Foreskin melanocyte (primary cell): ENCODE measurements at places on chromosomes 2 and 18.
A peak's percentile ranks its signal among the peaks of the same experiment; 100 is the strongest.

- no peak for DNase-seq
Measured at GRCh38 chr18:41331661-41332060, 623.4 kb upstream of the PIK3C3 start.

GRCh38 chr18:25335676-25336075, 16.3 kb downstream of the ZNF521 start:
- no peak for DNase-seq

DNA sequence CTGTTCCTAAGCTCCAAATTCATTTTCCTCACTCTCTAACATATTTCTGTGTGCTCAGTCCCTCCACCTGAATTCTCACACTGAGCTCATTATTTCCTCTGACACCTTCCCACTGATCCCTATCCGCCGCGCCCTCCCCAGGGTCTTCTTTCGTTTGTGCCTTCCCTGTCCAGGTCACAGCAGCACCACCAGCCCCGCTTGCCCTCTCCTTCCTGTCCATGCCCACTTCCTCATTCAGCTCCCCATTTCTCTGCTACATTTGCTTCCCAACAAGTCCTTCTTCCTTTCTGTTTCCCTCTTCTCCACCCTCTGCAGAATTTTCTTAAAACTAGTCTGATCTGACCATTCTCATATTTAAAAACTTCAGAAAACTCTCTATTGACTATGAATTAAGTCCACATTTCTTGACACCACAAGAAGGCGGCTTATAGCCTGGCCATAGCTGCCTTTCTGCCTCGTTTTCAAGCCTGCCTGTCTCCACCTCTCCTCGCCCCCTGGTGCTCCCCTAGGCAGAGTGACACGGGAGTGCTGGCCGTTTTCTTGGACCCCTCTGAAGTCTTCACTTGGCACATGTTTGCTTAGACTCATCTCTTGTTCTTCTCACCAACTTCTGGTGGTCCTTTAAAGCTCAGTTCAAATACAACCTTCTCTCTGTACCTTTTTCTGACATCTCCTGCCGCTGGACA, 138.7 kb upstream of the BOD1L2 start:
- no peak for DNase-seq

- peak; percentile 62 for DNase-seq
Measured at GRCh38 chr2:38215522-38215921, 139.6 kb upstream of the CYP1B1 start.

DNA sequence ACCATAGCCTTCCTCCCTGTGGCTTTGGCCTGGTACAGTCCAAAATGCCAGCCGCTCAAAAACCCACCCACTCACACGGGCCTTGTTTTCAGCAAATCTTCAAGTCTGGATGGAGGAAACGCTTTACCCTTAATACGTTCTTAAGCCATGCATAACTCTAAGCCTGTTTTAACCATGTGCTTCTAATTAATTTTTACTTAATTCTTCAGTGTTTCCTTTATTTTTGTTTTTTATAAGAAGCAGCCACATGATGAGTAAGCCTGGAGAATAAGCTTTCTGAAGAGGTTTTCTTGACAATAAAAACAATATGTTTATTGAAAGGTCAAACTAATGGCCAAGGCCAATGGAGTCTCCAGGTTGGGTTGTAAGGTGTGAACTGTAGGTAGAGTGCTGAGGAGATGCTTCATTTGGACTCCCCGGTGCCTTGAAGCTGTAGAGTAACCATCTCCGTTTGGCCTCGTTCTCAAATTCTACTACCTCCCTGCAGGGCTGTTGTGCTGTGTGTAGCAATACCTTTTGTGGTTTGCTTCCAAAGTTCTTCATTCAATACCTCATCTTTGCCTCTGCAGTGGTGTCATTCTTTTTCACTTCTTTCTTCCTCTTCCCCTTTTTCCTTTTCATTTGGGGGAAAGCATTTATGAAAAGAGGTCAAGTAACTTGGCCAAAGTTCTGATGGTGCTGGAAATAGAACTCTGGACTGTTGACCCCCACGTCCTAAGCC, 113.7 kb downstream of the PRKCE start:
- no peak for DNase-seq

GRCh38 chr18:46466234-46467160, 190.5 kb downstream of the LOXHD1 start:
- peak; percentile 6 for DNase-seq

- no peak for DNase-seq
Measured at GRCh38 chr18:47461406-47461948, 210.0 kb upstream of the SKOR2 start.

GRCh38 chr2:181904022-181904632, 12.6 kb downstream of the ITPRID2 start:
- DNase-seq = peak; percentile 43

- DNase-seq = no peak
Measured at GRCh38 chr2:76247006-76247405, 536.3 kb upstream of the GCFC2 start.

GRCh38 chr2:63792530-63792929, 49.2 kb upstream of the UGP2 start:
- peak; percentile 18 for DNase-seq

DNA sequence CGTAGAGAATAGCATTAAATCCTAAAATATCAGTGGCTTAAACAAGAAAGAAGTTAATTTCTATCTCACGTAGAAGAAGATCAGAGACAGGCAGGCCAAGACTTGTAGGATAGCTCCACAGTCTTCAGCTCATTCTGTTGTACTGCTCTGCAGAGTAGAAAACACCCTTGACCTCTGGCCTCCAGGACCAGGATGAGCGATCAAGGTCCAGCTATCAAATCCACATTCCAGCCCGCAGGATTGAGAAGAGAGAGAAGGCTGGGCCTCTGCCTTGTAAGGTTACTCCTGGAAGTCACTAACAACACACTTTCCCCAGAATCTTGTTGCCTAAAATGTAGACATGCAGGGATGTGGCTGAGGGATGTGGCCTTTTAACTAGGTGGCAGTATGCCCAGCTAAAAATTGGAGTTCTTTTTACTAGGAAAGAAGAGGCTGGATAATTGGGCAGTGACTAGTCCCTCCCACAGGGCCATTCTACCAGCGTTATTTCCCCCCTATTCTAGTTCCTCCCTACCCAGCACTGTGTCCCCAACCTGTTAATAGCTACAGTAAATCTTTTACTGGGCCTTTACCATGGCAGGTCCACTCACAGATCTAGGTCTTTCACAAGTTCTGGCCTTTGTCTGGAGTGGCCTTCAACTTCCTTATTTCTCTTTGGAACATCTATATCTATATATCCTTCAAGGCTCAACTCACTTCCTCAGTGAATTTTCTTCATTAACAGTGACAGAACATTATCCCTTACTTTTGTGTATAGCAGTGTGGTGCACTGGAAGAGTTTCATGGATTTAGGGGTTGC, 165.0 kb downstream of the DIS3L2 start:
- DNase-seq = no peak

GRCh38 chr2:24269265-24269664, 91.1 kb downstream of the ITSN2 start:
- peak; percentile 38 for DNase-seq

DNA sequence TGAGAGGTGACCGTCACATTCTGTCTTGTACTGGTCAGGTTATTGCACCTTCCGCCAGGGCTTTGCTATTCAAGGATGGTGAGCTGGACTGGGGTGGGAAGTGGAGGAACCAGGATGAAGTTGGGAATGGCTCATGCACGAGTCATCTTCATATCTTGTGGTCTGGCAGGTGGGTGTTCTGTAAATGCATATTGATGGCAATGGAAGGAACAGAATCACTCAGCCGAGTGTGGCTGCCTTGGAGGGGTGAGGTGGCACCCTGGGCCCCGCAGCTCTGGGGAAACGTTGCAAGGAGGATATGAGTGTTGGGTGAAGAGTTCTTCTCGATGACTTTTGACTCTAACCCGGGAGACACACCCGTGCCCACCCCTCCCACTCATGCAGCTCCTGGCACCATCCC, 1.2 kb downstream of the NEU2 start:
- no peak for DNase-seq

GRCh38 chr2:220393711-220394110, 766.3 kb downstream of the SLC4A3 start:
- DNase-seq = no peak

- no peak for DNase-seq
Measured at GRCh38 chr2:233153146-233153798, 93.1 kb downstream of the INPP5D start.

- DNase-seq = no peak
Measured at GRCh38 chr2:191499874-191500565, 177.9 kb upstream of the NABP1 start.

DNA sequence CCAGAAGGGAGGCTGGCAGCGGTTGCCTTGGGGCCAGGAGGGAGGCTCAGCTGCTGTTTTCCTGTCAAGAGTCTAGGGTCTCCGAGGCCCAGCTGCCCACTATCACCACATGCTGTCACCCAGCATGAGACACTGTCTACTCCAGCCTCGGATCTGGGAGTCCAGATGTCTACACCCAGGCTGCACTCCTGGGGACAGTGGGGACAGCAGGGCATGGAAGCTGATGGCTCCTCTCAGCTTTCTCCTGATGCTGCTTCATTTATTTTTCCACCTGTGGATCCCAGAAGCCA, 134.0 kb downstream of the PTGR3 start:
- DNase-seq = no peak

GRCh38 chr2:86138736-86139625, 32.9 kb downstream of the PTCD3 start:
- DNase-seq = no peak

GRCh38 chr18:69843015-69843414, 104.7 kb downstream of the CD226 start:
- no peak for DNase-seq

GRCh38 chr2:173130496-173131465, 55.1 kb downstream of the MAP3K20 start:
- peak; percentile 40 for DNase-seq

GRCh38 chr2:122100346-122100745, 344.9 kb downstream of the TSN start:
- no peak for DNase-seq

DNA sequence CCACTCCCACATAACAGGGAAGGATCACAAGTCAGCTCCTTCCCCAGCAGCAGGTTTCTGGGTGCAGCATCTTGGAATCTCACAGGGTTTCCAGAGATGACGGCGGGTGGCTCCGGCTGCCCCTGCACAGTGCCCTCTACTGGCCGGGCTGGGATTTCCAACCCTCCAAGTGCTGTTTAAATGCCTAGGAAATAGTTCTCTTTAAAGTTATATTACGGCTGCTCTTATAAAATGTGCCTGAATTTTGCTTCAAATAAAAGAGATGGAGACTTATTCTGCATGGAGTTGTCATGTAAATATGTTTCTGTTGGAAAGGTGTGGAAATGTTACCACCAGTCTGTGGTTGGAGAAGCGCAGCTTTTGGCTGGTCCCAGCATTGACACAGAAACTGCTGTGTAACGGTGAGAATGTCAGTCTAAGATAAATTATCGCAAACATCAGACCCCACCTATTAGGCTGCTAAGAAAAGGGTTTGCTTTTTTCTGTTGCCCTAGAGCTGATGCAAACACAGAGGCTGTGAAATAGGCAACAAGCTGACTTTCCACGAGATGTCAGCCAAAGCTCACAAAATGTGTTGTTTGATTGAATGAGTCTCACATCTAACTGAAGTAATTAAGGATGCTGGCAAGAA, 3.3 kb upstream of the HJURP start:
- DNase-seq = no peak

DNA sequence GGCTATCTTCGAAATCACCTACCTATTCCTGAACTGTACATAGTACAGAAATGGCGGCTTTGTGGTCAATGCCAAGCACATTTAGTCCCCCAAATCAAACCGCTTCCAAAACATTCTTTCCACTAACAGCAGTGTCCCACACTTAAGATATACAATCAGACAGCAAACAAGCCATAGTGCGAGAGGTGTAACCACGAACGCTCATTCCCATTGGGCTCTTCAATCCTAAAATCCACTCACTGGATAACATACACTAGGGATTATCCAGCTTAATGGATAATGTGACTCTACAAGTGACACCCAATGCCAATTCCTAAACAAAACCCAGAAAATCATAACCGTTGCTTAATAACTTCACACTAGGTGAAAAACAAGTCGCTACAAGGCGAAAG, 2.0 kb downstream of the XPO1 start:
- no peak for DNase-seq

- DNase-seq = no peak
Measured at GRCh38 chr2:105116348-105116747, 78.5 kb downstream of the MRPS9 start.

DNA sequence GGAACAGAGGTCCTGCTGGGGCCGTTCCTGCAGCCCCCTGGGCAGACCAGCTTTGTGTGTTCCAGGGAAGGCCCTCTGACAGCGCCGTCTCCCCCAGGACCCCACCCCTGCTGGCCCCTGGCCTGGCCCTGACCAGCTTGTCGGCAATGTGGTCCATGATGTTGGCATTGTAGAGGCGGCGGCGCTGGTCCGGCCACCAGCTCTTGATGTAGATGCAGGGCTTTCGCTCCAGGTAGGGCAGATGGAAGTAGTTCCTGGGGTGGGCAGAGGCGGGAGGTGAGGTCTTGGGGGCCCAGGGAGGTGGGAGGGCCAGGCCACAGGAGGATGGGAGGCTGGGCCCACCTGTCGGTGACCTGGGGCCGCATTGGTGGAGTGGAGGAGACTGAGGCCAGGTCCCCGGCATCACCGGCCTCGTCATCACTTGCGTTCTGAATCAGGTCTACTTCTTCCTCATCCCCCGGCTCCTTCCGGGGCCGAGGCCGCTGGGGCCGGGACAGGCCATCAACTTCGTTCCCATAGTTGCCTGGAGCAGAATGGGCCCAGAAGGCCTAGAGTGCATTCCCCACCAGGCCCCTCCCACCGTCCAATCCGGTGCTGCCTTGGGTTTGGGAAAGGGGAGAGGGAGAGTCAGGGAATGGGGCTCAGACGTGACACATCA, 1.3 kb upstream of the OTOF start:
- DNase-seq = no peak

DNA sequence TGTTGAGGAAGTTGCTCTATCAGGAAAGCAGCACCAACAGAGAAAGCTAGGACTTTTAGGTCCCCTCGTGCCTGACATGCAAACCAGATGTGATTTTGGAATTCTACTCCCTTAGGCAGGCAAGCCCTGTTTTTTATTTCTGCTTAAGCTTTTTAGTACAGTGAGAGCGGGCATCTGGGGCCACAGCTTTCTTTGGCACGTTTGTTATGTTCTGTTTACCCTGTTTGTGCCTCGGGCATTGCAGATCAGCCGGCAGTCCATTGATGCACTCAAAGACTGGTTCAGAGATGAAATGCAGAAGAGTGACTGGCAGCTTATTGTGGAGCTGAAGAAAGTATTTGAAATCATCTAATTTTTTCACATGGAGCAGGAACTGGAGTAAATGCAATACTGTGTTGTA, 61.9 kb downstream of the EIF5B start:
- peak; percentile 89 for DNase-seq

GRCh38 chr2:157784169-157784822, 91.8 kb downstream of the ACVR1 start:
- no peak for DNase-seq
